EH (cell line): ENCODE measurements at places on chromosomes 5 and 9.

DNA sequence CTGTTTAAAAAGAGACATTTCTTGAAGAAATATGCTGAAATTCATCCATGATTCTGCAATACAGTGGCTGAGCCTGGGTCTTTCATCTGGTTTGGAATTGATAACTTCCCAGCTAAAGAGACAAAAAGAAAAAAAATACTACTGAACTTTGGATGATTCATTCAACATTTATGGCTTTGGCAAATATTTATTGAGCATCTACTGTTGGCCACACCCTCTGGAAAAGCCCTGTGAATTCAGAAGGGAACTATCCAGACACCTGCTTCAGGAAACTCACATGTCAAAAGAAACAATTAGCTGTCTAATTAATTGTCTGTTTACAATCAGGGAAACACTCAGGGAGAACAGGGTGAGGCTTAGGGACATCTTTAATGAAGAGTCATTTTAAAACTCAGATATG is 17.8 kb upstream of the ZNF622 start:
- no peak for DNase-seq

DNA sequence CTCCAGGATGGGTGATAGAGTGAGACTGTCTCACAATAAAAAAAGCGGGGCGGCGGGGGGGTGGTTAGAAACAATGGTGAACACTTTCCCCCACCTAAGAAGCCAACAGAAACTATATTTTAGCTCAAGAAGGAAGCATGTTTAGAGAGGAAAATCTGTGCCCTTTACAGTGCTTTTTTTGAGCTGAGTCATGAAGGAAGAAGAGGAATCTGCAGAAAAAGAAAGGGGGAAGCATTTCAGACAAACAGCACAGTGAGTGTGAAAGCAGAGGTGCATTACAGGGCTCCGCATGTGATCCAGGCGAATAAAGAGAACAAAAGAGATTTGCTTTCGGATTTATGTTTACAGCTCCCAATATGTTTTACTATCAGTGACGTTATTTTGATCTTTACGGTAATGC is 1504.6 kb upstream of the WWC1 start:
- DNase-seq: no peak

DNA sequence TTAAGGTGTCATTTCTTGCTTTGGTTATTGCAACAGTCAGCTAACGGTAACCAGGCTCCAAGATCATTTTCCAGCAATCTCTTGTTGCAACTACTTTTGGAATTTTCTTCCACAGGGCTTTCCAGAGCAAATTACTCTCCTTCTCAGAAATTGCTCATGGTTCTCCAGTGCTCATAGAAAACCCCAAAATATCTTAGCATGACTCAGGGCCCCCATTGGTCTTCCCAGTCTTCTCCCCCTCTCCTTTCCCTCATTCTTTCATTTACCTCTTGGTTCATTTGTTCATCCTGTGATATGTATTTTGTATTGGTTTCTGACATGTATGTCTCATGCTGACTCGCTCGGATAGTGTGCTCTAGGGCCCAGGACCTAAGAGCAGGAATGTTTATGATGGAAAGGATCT is 35.6 kb downstream of the WWC1 start:
- peak; percentile 52 for DNase-seq

DNA sequence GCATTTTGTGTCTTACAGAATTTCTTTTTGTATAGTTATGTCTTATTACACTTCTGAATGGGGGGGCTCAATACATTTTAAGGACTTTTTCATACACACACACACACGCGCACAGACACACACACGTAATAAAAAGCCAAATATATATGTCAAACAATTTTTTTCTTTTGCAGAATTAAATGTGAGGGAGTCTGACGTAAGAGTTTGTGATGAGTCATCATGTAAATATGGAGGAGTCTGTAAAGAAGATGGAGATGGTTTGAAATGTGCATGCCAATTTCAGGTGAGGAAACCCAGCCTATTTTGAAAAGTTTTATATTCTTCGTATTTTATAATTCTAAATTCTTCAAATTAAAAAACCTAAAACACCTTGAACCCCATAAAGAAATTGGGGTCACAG is 25.6 kb downstream of the TMEFF1 start:
- peak; percentile 46 for DNase-seq

DNA sequence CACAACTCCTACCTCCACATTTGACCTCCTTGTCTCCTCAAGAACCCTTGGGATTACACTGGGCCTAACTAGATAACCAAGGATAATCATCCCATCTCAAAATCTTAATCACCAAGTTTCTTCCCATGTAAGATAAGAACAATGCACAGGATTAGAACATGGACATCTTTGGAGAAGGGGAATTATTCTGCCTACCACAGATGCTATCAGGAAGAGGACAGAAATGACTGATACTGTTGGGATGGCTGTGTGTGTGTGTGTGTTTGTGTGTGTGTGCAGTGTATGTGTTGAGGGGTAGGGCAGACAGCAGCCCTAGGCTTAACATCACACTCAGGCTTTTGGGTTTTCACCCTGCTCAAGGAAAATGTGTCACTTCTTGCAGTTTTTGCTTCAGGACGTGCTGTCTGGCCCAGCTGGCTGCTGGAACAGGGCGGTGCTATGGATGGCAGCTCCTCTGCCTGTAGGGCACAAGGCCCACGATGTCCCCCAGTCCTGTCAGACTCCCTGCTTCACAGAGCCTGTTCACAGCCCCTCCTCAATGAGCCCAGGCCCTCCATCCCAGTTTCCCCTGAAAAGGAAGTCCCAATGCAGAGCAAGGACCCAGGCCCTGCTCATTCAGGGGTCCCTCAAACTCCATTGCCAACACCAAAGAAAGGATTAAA is 7.7 kb downstream of the CA9 start:
- peak; percentile 61 for DNase-seq

GRCh38 chr5:87307796-87308423 is 40.2 kb downstream of the RASA1 start:
- DNase-seq: no peak

- DNase-seq: no peak
These were observed 499 bp downstream of the ALG2 start for GRCh38 chr9:99221266-99221620.

GRCh38 chr5:146484714-146485391 is 31.1 kb downstream of the GPR151 start:
- DNase-seq: no peak
